Glomerular endothelial cell (primary cell): ENCODE measurements at places on chromosomes 7 and 10. TPM values are rescaled to one million over a fixed set of nuclear protein-coding genes. Genes with fewer than 3 reads are reported as not detected.

PDE6C gene
- total RNA-seq, result not detected in 2 replicates

ENO4 gene
- not detected in 2 replicates for total RNA-seq

TMEM60 gene
- total RNA-seq, result 15.2 and 23.6 TPM in 2 replicates

TMEM196 gene
- not detected in 2 replicates for total RNA-seq
